ENCODE measurements at places on chromosomes 5 and 9.

DNA sequence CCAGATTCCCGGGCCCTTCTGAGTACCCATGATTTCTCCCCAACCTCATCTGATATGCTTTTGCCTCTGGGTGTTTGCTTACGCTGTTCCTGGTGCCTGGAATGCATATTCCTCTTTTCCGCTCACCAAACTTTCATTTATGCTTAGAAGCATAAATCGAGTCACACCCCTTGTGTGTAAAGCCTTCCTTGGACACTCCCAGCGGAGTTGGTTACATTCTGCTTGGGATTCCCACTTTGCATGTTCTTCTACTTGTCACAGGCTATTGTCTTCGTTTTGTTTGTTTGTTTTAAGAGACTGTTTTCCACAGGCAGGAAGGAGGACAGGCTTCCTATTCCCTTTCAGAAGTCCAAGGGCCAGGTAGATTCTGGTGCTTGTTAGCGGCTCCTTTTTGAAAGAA is 76.5 kb downstream of the SEC61B start:
- no peak for ATAC-seq

DNA sequence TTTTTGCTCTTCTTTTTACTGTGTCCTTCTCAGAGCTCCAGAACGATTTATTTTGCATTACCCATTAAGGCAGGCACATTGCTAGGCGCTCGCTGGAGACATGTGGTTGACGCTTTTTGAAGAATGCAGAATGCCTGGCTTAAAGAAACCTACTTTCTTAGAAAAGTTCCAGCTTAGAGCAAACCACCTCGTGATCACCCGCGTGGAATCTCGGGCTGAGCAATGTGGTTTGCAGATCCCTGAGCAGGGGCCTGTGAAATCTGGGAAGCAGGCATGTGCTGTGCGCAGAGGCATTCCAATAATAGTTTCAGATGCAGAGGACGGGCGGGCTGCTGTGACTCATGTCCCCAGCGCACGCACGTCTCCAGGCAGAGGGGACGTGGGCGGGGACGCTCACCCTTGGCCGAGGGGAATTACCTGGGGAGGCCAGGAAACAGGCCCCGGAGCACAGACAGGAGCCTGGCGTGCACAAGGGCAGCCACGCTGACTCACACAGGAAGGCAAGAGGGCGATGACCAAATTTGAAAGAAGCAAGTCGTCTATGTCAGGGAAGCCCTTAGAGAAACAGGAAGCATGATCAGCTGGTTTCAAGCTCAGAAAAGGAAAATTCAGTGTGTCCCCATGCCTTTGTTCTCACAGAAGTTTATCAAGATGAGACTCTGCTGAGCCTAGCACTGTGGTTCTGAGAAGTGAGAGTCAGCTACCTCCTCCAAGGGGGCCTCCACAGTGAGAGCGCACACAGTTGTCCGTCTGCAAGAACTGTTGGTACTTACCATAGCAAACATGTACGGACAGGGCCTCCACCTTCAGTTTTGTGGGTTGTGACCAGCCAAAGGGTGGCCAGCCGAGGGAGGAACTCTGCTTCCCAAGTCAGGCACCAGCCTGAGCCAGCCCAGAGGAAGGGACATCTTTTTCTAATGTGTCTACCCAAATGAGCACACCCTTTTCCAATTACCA is 218.6 kb downstream of the PIK3R1 start:
- ATAC-seq, result peak; percentile 94

DNA sequence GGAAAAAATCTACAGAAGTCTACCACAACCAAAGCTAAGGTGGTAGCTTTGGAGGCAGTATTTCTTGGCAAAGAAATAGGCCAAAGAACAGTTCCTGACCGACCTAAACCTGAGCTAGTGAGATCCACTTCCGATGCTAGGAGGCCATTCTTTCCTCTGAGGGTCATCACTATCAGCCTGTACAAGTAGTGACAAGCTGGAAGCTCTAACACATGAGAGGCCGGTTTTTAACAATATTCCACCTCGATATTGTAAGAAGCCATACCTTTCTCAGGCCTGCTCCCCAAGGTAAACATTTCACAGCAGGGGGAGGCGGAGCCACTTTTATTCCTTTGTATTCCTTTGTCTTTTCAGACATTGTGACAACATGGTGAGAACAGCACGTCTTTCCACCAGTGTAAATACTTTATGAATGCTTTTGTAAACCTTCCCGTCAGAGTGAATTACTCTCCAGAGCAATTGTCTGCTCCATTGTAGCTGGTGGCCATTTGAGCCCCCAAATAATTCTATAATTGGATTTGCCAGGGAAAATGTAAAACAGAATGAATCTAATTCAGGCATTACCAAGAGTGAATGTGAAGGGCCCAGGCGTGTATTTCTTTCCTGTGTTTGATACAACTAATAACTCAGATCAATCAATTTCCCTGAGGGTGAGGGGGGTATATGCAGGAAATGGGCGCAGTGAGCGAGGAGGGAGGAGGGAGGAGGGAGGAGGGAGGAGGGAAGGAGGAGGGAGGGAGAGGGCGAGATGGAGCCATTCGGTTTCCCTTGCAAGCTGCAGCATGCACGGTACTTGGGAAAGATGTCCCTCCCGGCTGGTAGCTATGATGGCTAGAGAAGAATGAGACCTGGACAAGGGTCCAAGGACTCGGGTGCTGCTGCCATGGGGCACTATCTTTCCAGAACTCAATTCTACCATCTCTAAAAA is 166.6 kb downstream of the CDK5RAP2 start:
- ATAC-seq, result no peak

DNA sequence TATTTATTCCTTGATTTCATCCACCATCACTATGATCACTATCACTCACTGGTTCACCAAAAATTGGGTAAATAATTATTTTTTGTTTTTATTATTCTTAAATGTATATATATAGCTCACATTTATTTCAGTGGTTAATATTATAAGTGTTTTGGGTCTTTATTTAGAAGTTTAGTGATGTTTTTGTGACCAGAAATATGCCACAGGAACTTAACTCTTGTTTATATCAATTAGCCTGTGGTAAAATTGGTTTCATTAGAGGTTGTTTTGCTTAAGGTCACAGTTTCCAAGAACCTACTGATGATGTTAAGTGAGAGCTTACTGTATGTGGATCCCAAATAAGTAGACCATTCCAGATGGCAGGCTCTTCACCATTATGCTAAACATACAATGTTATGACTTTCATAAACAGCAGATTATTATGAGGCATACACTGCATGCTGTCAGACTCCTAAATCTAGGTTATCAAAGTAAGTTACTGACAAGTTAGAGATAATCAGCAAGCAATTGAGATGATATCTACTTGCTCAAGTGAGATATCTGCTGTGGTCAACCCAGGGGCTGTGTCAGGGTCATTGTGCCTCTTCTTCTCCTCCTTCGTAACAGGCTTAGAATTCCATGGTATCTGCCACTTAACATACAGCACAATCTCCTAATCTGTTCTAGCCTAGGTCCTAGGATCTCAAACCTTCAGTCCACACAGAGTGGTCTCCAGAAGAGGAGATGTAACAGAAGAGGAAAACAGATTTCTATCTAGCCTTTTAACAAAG is 57.6 kb downstream of the NR3C1 start:
- no peak for ATAC-seq

- ATAC-seq, result no peak
Observed at GRCh38 chr9:134671341-134672113, 29.9 kb downstream of the COL5A1 start.

GRCh38 chr9:96440671-96441199 is 9.2 kb upstream of the HABP4 start:
- no peak for ATAC-seq

DNA sequence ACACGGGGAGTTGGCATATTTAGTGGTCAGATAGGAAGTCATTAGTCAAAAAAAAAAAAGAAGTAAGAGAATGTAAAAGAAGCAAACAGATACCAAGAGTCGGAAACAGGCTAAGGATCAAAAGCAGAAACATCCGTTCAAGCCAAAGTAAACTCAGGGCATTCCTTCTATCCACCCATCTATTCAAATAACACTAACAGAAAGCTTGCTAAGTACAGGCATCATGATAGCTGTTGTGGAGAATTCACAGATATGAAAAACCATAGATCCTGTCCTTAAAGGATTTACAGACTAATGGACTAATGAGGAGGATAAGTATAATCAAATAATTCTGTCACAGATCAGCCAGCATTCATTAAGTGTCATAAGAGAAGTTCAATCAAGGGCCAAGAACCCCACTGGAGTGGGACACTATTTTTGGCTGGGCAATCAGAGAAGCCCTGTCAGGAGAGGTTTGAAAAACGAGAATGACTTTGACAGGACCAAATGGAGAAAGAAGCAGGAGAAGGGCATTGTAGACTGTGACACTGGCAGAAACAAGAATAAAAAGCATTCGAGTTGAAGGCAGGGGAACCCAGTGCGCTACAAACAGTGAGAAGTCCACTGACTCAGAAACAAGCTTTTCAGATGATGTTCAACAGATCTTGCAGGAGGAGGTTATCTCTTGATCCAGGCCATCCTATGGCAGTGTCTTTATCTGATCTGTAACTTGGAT is 154.2 kb upstream of the TSLP start:
- ATAC-seq, result no peak

GRCh38 chr9:89988458-89988857 is 383.6 kb downstream of the GADD45G start:
- no peak for ATAC-seq

GRCh38 chr9:122835313-122835731 is 6.9 kb upstream of the PDCL start:
- peak; percentile 29 for ATAC-seq

DNA sequence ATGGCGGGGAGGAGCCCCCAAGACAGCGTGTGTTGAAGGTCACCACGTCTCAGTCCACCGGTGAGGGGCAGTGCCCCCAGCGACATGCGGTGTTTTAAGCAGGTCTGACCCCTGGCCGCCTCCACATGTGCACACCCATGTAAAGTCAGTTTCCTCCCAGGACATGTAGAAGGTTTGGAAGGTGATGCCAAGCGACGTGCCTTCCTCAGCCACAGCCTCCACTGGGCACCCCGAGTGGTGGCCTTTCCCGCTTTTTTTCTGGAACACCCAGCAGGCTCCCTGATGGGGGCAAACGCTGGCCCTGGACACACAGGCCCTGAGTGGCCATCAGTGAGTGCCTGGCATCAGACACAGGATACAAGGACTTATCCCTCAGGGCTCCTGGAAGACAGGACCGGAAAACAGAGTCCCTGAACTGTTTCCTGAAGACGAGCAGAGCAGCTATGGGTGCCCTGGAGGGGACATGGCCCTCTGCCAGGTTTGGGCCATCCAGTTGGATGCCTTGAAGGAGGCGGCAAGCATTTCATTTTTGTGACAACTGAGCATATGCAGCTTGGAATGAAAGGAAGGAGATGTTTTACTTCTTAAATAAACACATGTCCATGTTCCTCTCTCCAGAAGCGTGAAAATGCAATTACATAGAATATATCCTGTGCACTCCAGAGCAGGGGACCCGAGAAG is 275.8 kb upstream of the IRX2 start:
- ATAC-seq, result no peak

DNA sequence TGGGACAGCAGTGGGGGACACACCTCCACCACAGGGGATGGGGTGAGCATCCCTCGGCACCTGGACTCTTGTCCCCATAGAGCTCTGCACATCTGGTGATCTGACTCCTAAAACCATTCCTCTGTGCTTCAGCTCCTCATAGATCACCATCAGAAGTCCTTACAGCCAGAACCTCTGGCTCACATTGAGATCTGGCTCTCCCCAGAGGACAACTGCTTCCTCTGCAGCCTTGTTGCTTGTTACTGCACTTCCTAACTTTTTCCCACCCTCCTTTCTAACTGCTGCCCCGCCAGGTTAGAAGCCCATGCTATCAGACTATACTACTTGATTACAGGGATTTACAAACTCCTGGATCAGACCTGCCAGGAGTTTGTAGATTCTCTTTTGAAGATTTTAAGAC is 64.5 kb downstream of the ARSB start:
- no peak for ATAC-seq

DNA sequence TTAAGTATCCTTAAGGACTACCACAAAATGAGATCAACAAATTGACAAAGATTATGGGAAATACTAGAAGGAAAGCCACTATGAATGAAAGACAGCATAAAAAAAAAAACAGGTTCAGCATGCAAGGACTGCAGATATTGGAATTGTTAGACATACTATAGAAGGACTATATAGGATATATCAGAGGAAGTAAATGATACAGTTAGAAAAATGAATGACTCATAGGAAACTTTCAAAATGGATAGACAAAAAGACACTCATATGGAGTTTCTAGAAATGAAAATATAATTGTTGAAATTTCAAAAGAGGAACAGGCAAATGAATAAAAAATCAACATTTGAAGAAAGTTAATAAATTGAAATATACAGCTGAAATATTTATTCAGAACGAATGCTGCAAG is 180.6 kb downstream of the PLK2 start:
- ATAC-seq, result peak; percentile 52

- no peak for ATAC-seq
Observed at GRCh38 chr5:82356021-82356420, 77.9 kb upstream of the RPS23 start.

- ATAC-seq, result no peak
Observed at GRCh38 chr5:18000744-18001143, 366.5 kb downstream of the TAF11L14 start.

- ATAC-seq, result no peak
Observed at GRCh38 chr9:35540315-35540714, 50.4 kb downstream of the RUSC2 start.

GRCh38 chr9:76530458-76531110 is 71.6 kb downstream of the GCNT1 start:
- ATAC-seq, result peak; percentile 66

- ATAC-seq, result no peak
Observed at GRCh38 chr5:54829102-54829501, 156.3 kb downstream of the ESM1 start.

GRCh38 chr5:55187370-55187769 is 14.4 kb upstream of the CDC20B start:
- no peak for ATAC-seq

GRCh38 chr5:167642779-167643517 is 648.5 kb upstream of the WWC1 start:
- ATAC-seq, result no peak

GRCh38 chr5:150618163-150618562 is 22.3 kb upstream of the SYNPO start:
- no peak for ATAC-seq

GRCh38 chr9:1957856-1958255 is 57.3 kb upstream of the SMARCA2 start:
- no peak for ATAC-seq

DNA sequence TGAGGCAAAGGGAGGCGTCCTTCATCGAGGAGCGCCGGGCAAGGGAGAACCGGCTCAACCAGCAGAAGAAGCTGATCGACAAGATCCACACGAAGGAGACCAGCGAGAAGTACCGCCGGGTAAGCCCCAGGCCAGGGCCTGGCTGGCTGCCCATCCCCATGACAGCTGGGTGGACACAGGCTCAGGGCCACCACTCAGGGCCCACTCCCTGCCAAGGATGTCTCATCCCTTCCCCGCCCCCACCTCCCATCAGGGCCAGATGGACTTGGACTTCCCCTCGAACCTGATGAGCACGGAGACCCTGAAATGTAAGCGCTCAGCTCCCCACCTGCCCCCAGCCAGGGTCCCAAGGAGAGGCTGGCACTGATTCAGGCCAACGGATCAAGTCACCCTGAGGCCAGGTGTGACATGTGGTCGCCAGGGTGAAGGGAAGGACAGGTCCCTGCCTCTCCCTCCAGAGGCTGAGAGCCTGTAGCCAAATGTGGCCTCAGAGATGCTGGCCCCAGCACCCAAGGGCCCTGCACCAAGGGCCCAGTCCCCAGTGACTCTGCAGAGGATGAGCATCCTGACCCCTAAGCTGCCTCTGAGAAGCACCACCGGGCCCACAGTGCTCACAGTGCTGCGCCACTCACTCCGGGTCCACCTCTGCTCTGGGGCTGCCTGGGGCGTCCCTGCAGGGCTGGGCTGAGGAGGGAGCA is 3.1 kb upstream of the RABL6 start:
- no peak for ATAC-seq

GRCh38 chr9:83633255-83633654 is 10.3 kb downstream of the IDNK start:
- no peak for ATAC-seq

- ATAC-seq, result peak; percentile 52
Observed at GRCh38 chr5:53253421-53253871, 143.9 kb upstream of the MOCS2 start.
